PC-9 (cell line): ENCODE measurements at places on chromosomes 16 and 17. TPM values are rescaled to one million over a fixed set of nuclear protein-coding genes. Genes with fewer than 3 reads are reported as not detected.
A peak's percentile ranks its signal among the peaks of the same experiment; 100 is the strongest.

DNA sequence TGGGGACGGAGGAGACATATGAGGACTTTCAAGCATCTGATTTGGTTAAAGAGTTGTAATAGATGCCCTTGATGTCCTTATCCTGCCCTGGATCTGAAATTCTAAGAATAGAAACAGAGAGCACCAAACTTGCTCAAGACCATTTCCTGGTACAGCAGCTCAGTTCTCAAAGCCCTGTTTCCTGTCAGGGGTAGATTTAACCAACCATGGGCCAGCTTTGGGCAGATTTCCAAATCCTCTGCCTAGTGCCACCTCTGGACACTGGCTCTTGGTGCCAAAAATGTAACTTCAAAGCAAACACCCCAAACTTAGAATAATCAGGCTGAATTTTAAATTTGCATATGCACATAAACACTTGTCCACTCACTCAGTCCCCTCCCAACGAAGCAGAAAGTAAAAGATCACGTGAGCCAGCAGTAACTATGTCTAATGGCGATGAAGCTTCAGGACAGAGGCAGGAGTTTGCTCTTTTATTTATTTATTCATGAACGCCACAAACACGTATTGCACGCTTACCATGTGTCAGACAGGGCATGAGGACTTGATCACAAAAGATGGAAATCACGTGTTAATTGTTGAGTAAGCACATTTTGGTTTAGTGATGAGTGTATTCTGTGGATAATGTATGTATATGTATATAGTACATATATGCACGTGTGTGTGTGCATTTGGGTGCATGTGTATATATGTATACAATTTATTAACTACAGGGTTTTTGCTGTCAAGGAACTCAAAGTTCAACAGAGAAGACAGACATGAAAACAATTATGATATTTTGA is 23.1 kb upstream of the SDK2 start:
- no peak for DNase-seq

DNA sequence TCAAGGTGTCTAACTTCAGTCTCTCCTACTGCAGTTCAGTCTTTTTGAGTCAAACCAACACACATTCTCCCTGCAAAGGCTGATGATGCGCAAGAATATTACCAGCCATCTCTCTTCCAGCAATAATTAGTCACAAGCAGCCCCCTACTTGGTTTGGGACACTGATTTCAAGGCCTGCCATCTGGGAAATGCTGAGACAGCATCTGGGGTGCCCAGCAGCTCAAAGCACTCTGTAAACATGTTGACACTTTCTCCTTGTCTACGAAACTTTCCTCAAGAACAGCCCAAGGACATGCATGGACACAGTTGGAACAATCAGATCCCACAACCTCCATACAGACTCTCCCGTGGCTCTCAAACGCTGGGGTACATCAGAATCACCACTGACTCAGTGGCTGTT is 149.2 kb upstream of the RPL38 start:
- DNase-seq: peak; percentile 20

CLEC18C gene
- 0.59 TPM in 1 of 2 replicates, not detected in the other for total RNA-seq

MPP3 gene
- 17.4 and 22.0 TPM in 2 replicates for total RNA-seq

PRPF8 gene
- 437 and 496 TPM in 2 replicates for total RNA-seq

- no peak for DNase-seq
Observed at GRCh38 chr16:804193-805048, 3.9 kb upstream of the GNG13 start.

DNA sequence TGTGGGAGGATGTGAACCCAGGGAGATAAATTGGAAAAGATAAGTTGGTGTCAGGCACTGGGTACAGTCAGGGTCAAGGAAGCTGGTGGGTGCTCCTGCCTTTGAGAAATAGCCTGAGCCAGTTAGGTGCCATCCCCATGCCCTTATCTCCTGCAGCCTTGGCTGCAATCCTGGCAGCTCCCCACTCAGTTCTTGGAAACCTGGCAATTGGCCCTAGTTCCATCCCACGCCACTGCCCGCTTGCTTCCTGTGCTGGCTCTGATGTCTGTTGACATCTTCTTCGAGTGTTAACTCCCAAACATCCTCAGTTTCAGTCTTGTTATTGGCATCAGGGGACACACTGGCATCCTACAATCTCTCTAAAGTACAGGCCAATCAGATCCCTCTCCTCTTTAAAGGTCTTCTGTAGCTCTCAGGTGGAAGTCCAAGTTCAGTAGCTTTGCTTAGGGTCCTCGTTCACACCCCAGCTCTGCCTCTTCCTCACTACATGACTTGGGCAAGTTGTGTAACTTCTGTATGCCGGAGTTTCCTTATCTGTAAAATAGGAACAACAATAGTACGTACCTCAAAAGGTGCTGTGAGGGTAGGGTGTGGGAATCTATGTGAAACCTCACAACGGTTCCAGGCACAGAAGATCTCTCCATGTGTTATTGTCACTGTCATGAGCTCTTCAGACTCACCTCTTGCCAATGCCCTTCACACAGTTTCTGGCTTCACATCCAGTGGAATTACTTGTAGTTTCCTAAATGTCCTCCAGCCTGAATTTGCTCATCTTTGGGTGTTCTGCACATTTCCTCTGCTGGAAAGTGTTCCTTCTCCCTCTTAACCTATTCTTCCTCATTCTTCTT is 13.5 kb upstream of the PRKAR1A start:
- no peak for DNase-seq

RPTOR gene
- total RNA-seq: 50.8 and 53.5 TPM in 2 replicates

DNA sequence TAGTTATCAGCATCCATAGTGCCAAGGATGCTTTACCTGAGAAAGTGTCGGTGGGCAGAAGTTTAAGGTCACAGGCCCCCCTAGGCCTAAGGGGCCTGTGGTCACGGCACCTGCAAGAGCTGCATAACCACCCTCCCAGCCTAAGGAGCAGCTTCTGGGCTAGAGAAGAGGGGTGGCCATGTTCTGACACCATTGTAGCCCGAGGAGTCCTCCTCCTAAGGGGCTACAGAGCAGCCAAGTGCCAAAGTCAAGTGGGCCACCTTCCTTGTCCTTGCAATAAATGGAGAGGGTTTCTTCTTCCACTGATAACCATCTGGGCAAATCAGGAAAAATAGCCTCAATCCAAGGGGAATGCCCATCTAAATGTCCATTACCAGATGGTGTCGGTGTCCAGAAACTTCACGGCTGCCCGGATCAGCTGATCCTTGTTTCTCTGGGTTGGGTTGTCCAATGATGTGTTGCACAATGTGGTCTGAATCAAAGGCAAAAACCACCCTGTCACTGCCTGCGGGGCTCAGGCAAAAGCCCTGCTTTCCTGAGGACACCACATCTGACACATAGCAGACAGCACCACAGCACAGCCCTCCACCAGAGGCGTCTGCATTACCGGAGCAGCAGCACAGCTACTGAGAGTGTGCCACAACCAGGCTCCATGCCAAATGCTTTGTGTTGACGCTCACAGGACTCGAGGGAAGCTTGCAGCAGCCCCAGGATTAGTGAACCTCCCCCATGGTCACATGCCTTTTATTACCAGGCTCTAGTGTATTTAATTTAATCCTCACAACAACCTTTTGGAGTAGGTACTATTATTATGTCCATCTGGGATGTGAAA is 12.8 kb downstream of the ATPAF2 start:
- no peak for DNase-seq

DNA sequence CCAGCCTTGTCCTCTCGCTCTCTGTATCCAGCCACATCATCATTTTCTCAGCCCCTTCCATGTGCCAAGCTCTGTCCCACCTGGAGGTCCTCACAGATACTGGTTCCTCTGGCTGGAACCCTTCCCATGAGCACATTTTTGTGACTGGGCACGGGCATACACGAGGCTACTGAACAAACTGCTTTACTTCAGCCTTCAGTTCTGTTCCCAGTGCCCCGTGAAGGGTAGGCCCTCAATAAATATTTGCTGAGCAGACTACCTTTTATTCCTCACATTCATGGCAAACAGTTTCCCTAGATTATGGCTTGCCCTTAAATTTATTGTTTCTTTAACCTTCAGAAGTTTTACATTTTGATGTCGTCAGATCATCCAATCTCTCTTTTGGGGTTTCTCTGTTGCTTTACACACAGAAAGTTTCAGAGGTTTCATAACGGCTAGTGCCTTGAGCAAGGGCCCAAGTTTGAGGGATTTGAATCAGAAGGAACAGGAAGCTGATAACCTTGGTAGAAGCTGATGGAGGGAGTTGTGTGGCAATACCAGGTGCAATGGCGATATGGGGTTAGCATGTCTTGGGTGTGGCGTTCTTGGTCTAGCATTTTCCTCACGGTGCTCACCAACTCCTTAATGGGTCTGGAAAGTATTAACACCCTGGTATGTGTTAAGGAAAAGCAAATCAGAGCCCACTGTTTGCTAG is 27.8 kb downstream of the TMEM92 start:
- DNase-seq: no peak

DNA sequence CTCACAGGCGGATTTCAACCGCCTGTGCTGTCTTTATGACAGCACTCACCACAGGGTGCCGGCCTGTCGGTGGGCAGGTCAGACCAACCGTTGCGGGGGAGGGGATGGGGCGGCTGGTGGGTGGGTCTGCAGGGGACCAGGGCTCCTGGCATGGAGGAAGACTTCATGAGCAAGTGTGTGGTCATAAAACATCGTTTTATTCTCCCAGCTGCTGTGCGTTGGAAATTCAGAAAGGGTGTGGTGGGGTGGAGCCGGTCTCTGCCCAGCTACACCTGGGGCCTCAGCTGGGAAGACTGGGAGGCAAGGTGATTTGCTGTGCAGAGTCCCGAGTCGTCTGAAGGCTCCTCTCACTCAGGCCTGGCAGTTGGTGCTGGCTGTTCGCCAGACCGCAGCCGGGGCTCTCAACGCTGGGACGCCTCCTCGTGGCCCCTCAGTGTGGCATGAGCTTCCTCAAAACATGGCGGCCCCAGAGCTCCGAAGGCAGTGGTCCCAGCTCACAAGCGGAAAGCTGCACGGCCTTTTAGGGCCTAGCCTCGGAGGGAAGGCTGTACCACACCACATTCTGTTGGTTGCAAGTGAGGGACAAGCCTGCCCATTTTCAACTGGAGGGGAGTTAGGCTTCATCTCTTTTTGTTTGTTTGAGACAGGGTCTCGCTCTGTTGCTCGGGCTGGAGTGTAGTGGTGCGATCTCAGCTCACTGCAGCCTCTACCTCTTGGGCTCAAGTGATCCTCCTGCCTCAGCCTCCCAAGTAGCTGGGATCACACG is 45.8 kb upstream of the GSE1 start:
- DNase-seq: no peak

DNA sequence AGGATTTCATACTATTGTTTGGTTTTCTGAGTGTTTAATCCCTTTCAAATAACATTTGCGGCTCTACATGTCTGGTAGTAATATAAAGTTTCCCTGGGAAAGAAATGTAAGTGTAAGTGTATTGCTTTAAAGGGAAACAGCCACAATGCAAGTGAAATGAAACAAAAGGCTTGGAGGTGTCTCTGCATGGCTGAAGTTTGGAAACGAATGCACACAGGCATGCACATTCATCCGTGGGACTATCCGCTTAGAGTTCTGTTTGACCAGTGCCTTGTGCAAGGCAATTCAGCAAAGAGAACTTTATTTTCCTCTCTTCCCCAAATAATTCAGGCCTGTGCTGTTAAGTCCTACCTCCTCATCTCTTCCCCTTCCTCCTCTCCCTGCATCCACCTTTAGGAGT is 56.1 kb upstream of the MRTFB start:
- no peak for DNase-seq

DNA sequence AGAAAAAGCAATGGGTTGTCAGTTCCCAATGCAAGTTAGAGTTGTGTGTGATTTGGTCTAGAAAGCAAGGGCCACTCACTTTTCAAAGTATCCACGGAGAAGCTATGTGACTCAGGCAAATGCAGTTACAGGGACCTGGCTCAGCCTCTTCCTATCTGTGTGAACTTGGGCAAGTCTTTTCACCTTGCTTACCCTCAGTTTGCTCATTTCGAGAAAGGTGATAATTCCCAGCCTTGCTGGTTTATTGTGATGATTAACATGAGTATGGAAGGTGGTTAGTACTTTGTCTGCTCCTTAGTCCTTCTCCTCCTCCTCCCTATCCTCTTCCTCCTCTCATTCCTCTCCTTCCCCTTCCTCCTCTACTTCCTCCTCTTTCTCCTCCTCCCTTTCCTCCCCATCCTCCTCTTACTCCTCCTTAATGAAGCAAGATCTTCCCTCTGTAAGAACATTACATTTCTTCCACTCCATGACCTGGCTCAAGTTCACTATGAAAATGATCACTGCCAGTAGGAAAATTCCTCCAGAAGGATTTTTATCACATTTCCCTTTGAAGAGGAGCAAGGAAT is 204.0 kb downstream of the GRIN2A start:
- no peak for DNase-seq

GRCh38 chr17:63647936-63648335 is 25.7 kb downstream of the MAP3K3 start:
- no peak for DNase-seq

- no peak for DNase-seq
Observed at GRCh38 chr17:55215711-55216110, 49.0 kb upstream of the HLF start.

GRCh38 chr17:66416207-66416940 is 114.0 kb downstream of the PRKCA start:
- no peak for DNase-seq

RGS11 gene
- not detected in 2 replicates for total RNA-seq

- no peak for DNase-seq
Observed at GRCh38 chr16:73430138-73430537, 382.2 kb upstream of the ZFHX3 start.

GRCh38 chr17:74532115-74532514 is 840 bp upstream of the CD300LB start:
- no peak for DNase-seq

DNA sequence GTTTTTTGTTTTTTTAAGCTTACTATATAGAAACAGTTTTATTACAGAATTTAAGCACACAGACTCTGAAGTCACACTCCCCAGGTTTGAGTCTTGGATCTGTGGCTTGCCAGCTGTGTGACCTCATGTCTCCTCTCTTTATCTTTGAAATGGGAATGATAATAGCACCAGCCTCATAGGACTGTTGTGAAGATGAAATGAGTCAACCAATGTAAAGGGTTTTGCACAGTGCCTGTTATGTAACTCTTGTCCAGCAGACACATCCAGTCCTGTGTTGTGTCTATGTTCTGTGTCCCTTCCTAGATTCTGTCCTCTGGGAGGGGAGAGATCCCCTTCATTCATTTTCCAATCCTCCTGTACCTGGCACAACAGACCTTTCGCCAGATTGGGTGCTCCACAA is 3.1 kb upstream of the CPD start:
- DNase-seq: no peak

PAQR4 gene
- 33.6 and 40.7 TPM in 2 replicates for total RNA-seq

DNA sequence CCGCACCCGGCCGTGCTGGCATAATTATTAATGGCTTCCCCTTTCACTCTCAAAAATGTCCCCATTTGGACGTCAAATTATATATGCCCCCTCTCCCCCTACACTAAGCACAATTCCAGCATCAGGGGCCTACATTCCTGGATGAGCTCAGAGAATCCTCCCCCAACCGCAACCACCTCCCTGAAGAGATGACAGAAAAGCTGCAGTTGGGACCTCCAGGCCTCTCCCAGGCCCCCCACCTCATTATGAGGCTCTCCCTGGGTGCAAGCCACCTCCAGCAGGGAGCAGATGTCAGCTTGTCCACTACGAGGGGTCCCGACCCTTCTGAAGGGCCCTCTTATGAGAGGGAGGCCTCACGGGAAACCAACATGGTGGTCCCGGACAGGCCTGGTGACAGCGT is 18.5 kb upstream of the NCBP3 start:
- no peak for DNase-seq
